ENCODE measurements at places on chromosomes 7 and 10. TPM values are rescaled to one million over a fixed set of nuclear protein-coding genes. Genes with fewer than 3 reads are reported as not detected.

DNA sequence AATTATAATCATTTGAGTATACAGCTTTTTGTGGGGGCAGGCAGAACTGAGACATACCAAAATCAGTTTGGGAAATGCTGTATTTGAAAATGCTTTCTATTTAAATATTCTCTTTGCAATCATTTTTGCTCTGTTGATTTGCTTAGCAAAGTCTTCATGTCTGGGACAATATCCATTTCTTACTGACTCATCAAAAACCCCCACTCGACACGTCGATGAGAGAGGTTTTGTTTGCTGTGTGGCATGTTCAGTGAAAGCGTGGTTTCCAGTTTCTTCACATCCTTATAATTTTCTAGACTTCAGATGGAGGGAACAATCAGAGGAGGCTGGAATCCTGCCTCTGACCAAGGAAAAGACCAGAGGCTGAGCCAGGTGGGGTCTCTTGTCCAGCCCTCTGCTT lies 28.9 kb downstream of the HTRA1 start:
- DNase-seq, result no peak

DNA sequence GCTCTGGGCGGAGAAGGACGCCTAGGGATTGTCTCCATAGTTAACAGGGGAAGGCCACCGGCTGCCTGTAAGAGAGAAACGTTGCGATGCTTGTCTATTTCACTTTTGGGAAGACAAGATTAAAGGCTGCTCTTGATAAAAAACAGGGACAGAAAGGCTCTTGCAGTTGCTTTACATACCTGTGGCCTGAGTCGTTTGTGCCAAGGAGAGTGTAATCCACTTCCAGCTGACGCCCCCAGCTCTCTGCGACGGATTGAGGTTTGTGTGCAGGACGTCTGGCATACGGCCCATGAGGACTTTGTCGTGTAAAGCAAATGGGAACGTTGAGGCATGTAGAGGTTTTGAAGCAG lies 1.1 kb downstream of the MAP3K8 start:
- peak; percentile 68 for DNase-seq

DNA sequence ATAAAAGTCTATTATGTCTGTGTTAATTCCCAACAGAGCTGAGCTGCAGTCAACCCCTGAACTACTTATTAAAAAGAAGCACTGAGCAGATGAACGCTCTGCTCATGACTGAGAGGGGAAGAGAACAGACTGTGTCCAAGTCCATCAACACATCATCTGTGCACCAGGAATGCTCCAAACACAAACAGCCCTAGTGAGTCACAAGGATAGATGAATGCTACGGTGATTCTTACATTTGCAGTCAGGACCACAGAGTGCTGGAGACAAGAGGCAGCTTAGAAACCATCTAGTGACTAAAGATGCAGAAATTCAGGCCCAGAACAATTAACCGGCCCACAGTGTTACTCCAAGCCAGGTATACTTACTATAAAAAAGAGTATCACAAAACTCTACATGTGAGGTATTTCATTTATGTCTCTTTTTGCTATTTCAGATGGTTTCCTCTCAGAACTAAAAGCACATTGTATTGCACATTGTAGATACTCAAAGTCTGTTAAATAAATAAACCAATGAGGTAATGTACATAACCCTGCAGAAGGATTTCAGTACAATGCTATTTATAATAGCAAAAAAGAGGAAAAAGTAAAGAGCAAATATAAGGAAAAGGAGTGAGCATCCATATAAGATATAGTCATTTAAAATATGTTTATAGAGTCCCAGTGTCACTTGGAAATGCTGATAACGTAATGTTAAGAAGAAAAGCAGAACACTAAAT lies 159.2 kb downstream of the KCNMA1 start:
- DNase-seq, result peak; percentile 74

DNA sequence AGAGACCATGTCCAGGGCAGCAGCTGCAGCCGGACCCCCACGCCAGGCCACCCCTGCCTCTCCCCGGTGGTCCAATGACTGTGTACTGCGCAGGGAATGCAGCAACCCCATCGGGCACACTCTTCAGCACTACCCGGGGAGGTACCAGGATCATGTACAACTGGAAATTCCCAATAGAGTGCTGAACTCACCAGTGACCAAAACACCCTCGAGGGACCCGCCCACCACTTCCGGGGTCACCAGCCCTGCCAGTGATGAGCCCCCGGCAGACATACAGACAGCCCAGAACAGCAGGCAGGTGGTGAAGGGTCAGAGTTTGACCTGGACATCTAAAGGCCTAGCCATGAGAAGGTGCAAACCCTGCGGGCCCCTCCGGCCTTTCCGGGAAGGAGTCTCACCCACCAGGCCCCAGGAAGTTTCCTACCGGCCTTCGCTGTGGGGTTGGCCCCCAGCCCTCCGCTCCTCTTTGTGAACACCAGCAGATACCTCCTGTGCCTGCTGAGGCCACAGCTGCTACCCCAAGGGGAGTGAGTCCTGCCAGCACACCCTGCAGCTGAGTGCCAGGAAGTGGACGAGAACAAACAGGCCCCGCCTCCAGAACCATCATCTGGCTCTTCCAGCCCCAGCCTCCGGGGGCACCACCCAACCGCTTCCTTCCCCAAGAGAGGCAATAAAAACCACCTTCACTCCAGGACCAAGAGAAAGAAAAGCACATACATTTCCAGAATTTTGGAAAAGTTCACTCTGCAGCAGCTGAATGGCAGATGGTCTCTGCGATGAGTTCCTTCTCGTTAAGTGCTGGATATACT lies 5.0 kb upstream of the ANKRD61 start:
- peak; percentile 89 for DNase-seq

- peak; percentile 26 for DNase-seq
These were observed 1.4 kb downstream of the CHST3 start for GRCh38 chr10:71965623-71966022.

DNA sequence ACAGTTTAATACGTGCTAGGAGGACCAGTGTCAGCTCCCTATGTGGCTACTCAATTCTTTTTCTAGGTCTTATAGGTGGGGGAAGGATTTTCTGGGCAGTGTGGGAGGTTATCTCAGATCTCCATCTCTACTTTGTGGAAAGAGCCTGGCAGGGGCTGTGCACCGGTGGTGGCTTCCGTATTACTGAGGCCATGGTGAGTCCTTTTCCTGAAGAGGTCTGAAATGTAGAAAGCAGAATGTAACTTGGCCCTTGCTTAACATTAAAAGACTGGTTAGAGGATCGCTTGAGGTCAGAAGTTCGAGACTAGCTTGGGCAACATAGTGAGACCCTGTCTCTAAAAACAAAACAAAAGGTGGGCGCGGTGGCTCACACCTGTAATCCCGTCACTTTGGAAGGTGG lies 2.7 kb upstream of the TPST1 start:
- no peak for DNase-seq

DNA sequence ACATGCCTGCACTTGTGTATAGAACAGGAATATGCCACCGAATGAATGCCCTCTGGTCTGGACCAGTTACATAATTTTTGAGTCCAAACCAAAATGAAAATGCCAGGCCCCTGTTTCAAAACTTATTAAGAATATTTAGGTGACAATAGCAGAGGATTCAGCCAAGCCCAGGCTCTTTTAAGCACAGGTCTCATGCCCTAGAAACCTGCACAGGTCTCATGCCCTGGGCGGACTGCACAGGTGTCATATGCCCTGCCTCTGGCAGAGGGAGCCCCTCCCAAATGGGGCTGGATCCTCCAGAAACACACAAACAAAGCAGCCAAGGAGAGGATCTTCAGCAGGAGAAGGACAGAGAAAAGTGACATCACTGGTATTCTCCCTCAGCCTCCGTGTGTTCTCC lies 605.4 kb upstream of the NRP1 start:
- DNase-seq, result no peak

GRCh38 chr10:132353456-132354355 lies 21.7 kb downstream of the LRRC27 start:
- DNase-seq, result no peak

- DNase-seq, result no peak
These were observed 68.8 kb downstream of the OAT start for GRCh38 chr10:124349996-124350280.

- no peak for DNase-seq
These were observed 146.9 kb downstream of the MAD1L1 start for GRCh38 chr7:2085804-2086203.

DNA sequence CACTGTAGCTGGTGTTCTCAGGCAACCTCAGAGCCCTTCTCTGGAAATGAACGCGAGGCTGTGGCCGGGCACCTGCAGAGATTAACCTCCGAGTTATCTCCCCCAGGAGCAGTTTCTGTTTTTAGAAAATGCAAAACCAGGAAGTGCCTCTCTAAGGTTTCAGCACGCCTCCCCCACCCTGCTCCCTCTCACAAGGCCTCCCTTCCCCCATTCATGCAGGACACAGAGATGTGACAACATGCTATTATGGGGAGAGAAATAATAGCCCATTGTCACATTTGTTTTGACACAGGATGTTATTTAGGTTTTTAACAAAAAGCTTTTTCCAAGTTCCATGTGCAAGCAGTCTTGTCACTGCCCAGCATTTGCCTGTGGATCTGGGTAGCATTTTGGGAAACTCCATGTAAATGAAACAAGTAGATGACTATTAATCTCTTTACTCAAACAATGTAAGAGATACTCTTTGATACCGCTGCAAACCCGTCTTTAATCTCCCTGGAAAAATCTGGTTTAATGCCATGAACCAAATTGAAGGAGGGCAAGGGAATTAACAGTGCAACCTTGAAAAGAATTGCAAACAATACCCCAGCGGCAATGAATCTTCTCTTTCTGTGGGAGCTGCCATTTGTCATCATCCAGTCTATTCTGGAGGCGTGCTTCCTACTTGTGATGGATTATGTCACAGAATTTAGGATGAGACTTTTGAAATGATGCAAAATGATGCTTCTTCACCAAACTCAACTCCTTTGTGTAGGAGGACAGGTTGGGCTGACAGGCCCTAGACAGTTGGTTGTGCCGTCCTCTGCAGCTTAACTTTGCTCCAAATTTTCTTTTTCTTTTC lies 86.5 kb upstream of the NMT2 start:
- no peak for DNase-seq

DNA sequence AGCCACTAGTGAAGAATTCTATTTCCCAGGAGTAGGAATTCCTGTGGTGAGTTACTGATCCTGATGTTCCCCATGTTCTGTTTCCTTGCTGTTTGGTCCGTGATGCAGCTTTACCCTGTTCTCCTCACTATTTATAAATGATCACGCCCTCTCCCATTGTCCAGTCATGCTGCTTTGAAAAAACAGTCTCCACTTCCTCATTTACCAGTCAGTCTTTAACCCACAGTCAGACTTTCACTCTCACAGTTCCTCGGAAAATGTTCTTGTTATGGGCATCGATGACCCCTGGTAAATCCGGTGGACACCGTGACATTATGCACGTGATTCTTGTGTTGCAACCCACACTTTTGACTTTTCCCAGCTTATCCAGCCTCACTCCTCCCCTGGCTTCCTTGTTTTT lies 14.4 kb downstream of the SCIN start:
- peak; percentile 86 for DNase-seq

DNA sequence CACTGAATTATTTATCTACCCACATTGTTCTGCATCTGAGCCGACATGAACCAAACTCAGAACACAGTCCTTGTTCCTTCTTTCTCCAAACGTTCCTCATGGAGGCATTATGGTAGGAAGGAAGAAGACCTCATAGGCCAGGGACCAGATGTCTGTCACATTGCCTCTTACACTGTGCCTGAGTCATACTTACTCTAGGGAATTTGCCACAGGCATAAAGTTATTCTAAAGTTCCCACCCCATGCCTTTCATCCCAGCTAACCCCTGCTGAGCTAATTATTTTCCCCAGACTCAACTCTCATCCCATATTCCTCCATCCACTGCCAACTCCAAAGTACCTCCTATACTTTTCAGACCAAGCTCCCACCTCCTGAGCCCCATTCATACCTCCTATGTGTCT lies 21.2 kb downstream of the MAT1A start:
- no peak for DNase-seq

GRCh38 chr10:73117976-73118743 lies 7.9 kb downstream of the NUDT13 start:
- peak; percentile 86 for DNase-seq

DNA sequence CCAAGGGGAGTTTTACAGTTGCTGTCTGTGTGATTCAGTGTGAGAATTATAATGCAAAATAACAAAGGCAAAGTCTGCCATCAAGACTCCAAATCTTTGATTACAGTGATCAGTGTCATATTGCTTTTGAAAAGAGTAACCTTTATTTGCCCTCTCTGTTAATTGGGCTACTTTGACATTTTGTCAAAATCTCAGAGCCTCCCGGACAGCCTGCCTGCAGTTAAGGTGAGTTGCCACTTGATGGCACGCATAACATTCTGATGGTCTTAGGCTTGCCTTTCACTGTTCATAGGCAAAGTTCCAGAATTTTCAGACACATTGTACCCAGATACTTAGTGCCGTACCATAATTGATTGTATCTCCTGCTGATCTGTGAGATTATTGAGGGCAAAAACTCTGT lies 253.5 kb downstream of the ABCA13 start:
- peak; percentile 16 for DNase-seq

DNA sequence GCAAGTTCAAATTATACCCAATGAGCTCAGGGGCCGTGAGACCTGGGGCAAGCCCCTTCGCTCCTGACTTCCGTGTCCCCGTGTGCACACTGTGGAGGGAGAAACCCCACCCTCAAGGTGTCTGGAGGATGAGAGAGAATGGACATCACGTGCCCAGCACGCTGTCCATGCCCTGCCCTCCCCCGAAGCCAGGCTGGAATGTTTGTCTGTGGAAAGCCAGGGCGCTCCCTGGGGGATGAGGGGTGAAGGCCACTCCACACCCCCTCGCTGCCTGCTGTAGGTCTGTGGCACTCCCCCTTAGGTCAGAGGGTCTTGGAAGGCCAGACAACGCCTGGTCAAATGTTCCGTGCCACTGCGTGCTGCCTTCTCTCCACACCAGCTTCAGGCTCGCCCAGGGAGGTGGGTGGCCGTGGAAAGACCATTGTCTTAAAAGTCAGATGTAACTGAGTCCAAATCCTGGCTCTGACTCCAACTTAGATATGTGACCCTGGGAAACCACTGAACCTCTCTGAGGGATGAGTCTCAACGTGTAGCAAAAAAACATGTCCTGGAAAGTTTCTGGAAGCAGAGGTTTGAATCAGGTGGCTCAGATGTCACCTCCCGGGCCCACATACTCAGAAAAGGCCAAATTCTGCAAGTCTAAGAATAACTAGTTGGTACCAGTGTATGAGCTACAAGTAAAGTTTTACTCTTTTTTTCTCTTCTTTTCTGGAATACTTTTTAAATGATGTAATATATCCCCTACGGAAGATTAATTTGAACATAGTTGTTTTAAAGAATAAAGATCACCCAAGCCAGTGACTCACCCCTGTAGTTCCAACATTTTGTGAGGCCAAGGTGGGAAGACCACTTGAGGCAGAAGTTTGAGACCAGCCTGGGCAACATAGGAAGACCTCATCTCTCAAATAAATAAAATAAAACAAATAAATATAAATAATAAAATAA lies 24.9 kb downstream of the RCC1L start:
- DNase-seq, result no peak

- DNase-seq, result no peak
These were observed 18.9 kb upstream of the PRSS37 start for GRCh38 chr7:141860207-141860606.

Gene DPY19L1
- 35.7 TPM for total RNA-seq

Gene DDC
- not detected for total RNA-seq

Gene GALNT11
- total RNA-seq, result 80.0 TPM

Gene PEX1
- total RNA-seq, result 23.0 TPM

Gene UPK3B
- 0.24 TPM for total RNA-seq

Gene PLEKHS1
- not detected for total RNA-seq

Gene ZNF736
- 7.6 TPM for total RNA-seq

Gene COBL
- 52.6 TPM for total RNA-seq

Gene BMPER
- 1.3 TPM for total RNA-seq

Gene CCL26
- total RNA-seq, result not detected
